Upper lobe of left lung (tissue), 6 donors: ENCODE measurements at places on chromosomes 2 and 18. TPM values are rescaled to one million over a fixed set of nuclear protein-coding genes. Genes with fewer than 3 reads are reported as not detected.

DNA sequence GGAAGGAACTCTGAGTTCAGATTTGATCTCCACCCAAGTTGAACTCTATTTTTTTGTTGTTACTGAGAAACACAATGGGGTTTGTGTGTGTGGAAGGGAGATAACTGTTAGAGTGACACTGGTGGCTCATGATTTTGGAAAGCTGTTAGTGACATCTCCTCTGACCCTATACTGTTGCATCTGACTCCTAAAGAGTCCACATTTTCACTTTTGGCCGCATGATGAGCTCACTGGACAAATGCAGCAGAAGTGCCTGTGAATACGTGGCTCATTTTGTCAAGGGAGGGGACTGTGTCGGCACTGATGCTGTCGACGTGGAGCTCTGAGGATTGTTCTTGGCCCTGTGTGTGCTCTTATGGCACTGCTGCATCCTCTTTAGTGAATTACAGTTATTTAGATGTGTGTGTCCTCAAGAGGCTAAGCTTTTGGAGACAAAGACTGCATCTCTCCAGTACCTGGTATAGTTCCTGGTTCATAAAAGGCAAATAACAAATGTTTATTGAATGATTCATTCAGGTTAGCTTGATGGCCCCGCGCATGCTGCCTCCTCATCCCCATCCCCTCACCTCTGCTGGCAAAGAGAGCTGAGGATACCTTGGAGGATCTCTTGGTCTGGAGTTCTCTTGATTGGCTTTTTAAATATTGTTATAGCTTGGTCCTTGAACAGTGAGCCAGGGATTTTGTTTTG is 135.4 kb downstream of the PHLPP1 start:
- H3K27me3 ChIP-seq: no peaks in the 10 kb centered on the region
- no peaks in the 10 kb centered on the region for H3K36me3 ChIP-seq
- H3K4me3 ChIP-seq: no peak overlapping the region
- H3K4me1 ChIP-seq: peaks cover 7% of the 10 kb centered on the region

DNA sequence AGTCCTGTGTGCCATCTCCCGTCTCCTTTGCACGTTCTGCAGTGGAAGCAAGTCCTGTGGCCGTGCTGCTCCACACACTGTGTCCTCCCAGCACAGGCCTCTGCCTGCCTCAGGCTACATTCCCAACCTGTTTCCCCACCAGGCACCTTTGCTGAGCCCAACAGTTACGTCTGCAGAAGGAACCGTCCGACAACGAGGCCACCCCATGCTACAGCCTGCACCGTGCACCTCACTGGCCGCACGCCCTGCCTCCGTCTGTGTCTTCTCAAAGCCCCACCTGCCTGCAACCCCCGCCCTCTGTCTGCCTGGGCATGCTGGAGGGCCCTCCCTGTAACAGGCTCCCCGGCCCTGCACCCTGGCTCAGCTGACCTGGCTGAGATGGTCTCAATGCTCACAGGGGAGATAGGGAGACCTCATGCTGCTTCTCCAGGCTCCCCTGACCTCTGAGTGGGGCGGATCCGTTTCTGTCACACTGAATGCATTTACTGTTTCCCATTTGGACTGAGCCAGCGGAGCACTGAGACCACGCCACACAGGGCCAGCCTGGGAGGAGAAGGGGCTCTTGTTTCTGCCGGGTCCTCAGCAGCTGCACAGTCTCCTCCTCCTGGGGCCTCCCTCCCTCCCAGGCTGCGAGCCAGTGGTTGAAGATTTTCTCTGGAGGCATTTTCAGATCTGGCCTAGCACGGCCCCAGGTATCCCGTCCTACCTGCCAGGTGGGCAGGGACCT is 109.1 kb upstream of the OTOS start:
- no peaks in the 10 kb centered on the region for H3K36me3 ChIP-seq
- H3K4me3 ChIP-seq: no peak overlapping the region
- peak; percentile 72 for DNase-seq
- H3K27ac ChIP-seq: no peak overlapping the region

Gene TEKT4
- total RNA-seq: 2.6 TPM

Gene ADAM23
- 0.15 TPM for total RNA-seq

DNA sequence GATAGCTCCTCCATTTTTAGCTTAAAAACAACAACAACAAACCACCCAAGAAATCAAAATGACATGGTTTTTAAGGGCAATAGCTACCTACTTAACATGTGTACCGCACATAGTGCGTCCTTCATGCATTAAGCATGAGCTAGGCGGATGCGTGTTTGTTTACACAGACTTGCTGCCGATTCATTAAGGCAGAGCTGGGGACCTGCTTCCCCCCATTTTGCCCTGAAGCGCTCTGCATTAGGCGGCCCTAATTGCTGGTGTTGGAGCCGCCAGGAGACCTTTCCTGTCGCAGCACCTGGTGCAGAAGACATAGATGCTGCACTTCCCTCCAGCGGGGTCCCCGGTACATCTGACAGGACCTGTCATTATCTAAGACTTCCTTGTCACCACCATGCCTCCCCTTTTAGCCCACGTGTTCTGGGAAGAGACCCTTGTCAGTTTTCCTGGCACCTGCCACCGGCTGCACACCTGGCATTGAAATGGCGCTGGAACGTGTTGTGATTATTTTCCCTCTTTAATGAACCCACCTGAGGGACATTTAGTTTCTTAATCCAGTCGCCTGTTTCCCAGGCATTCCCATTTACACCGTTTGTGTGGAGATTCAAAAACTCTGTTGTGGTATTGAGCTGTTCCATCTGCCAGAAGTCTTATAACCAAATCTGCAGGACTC is 261.1 kb upstream of the RAB12 start:
- no peak overlapping the region for H3K27ac ChIP-seq
- H3K4me3 ChIP-seq: no peak overlapping the region
- H3K36me3 ChIP-seq: peaks cover 9% of the 10 kb centered on the region
- DNase-seq: no peak
- H3K4me1 ChIP-seq: no peaks in the 10 kb centered on the region
- no peaks in the 10 kb centered on the region for H3K27me3 ChIP-seq

DNA sequence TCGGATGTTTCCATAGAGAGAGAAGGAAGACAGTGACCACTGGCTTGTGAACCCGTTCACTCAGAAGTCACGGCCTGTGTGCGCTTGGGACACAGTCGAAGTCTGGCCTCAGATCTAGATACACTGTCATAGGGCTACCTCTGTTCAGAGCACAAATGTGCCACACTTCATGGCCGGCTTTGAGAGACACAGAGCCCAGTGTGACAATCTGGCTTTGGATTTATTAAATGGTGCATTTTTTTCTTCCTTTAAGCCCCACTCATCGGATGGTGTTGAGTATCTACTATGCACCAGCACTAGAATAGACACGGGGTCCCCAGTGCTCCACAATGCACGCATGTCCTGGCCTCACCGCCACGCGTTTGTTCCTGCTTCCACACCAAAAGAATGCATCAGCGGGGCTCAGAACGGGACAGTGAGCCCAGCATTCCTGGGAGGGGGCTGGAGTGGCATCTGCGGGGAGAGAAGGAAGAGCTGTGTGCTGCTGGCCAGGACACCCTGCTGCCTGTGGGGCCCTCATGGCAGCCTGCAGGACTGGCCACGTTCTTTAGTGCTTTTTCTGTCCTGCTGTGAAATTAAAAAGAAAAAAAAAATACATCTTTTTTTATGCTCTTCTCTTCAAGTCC is 738.9 kb upstream of the SALL3 start:
- H3K27ac ChIP-seq: no peak overlapping the region
- H3K36me3 ChIP-seq: no peaks in the 10 kb centered on the region
- DNase-seq: no peak
- H3K27me3 ChIP-seq: no peaks in the 10 kb centered on the region
- H3K4me1 ChIP-seq: no peaks in the 10 kb centered on the region
- no peak overlapping the region for H3K4me3 ChIP-seq

DNA sequence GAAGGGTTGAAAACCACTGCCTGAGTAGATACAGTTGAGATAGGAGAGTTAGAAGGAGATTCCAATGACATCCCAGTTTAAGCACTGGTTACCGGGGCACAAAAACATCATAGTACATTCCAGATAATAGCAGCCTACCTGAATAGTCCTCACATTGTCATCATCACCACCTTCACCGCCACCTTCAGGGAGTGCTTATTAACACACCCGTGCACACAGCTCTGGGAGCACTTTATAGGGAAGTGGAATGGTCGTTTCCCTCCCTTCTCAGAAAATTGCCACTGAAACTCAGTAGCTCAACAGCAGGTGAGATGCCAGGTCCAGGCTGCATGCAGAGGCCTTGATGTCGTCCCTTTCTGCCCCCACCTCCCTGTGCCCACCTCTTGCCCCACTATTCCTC is 8.2 kb downstream of the SERPINB7 start:
- H3K4me3 ChIP-seq: no peak overlapping the region
- H3K27ac ChIP-seq: no peak overlapping the region
- no peak for DNase-seq
- no peaks in the 10 kb centered on the region for H3K4me1 ChIP-seq
- H3K36me3 ChIP-seq: no peaks in the 10 kb centered on the region
- H3K27me3 ChIP-seq: no peaks in the 10 kb centered on the region

Gene DHRS9
- total RNA-seq: 5.9 TPM

Gene CCDC141
- 126 TPM for total RNA-seq

DNA sequence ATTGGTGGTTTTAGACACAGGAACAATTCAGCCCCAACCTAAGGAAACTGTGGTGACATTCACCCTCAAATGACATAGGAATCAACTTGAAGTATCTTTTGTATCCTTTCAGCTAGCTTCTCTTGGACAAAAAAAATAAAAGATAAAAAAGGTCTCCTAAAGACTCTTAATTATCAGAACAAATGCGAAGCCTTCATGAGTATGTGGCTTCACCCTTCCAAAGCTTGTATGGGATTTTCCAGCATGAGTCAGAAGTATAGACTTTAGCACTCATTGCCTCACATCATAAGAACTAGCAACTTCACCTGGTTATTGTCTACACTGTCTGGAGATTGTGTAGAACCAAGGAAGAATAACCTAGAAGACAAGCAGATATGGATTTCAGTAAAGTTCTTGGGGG is 135.4 kb downstream of the LAMA3 start:
- no peak overlapping the region for H3K27ac ChIP-seq
- DNase-seq: no peak
- no peaks in the 10 kb centered on the region for H3K27me3 ChIP-seq
- no peak overlapping the region for H3K4me3 ChIP-seq

GRCh38 chr2:290090-290722 is 2.3 kb upstream of the ALKAL2 start:
- peak overlapping the region; percentile 74 for H3K4me3 ChIP-seq
- peak overlapping the region; percentile 76 for H3K27ac ChIP-seq
- DNase-seq: peak; percentile 93
- H3K4me1 ChIP-seq: peaks cover 28% of the 10 kb centered on the region
- H3K36me3 ChIP-seq: no peaks in the 10 kb centered on the region

DNA sequence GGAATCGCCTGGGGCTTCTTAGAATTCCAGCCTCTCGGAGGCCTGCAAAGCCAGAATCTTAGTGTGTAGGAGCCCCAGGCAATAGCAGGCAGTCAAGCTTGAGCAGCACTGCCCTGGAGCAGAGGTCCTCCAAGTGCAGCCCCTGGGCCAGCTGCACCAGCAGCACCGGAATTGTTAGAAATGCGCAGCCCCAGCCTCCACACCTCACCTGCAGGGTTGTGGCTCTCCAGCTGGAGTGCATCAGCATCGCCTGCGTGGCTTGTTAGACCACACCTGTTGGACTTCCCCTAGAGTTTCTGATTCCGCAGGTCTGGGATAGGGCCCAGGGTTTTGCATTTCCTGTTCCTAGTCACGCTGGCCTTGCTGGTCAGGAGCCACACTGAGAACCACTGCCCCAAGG is 100.3 kb downstream of the ASAP2 start:
- no peak overlapping the region for H3K4me3 ChIP-seq
- H3K27me3 ChIP-seq: no peaks in the 10 kb centered on the region
- H3K36me3 ChIP-seq: no peaks in the 10 kb centered on the region

GRCh38 chr2:166671801-166672200 is 177.8 kb upstream of the SCN7A start:
- no peaks in the 10 kb centered on the region for H3K4me1 ChIP-seq
- no peak overlapping the region for H3K27ac ChIP-seq
- no peaks in the 10 kb centered on the region for H3K27me3 ChIP-seq
- no peaks in the 10 kb centered on the region for H3K36me3 ChIP-seq
- DNase-seq: no peak
- H3K4me3 ChIP-seq: no peak overlapping the region

GRCh38 chr18:23938043-23938756 is 76.4 kb upstream of the TTC39C start:
- peak overlapping the region; percentile 9 for H3K27ac ChIP-seq
- no peaks in the 10 kb centered on the region for H3K36me3 ChIP-seq
- DNase-seq: peak; percentile 2
- H3K27me3 ChIP-seq: no peaks in the 10 kb centered on the region

GRCh38 chr2:78978340-78978739 is 47.2 kb upstream of the REG3G start:
- no peaks in the 10 kb centered on the region for H3K36me3 ChIP-seq
- no peak overlapping the region for H3K27ac ChIP-seq
- DNase-seq: no peak
- no peaks in the 10 kb centered on the region for H3K27me3 ChIP-seq
- no peak overlapping the region for H3K4me3 ChIP-seq

Gene FOXD4L1
- 0.22 TPM for total RNA-seq

- DNase-seq: no peak
- H3K27ac ChIP-seq: no peak overlapping the region
- no peaks in the 10 kb centered on the region for H3K4me1 ChIP-seq
- H3K4me3 ChIP-seq: no peak overlapping the region
- H3K36me3 ChIP-seq: no peaks in the 10 kb centered on the region
Observed at GRCh38 chr18:1627494-1627893, 722.8 kb downstream of the ADCYAP1 start.
